ENCODE measurements at places on chromosomes 1 and 21. TPM values are rescaled to one million over a fixed set of nuclear protein-coding genes. Genes with fewer than 3 reads are reported as not detected.
A peak's percentile ranks its signal among the peaks of the same experiment; 100 is the strongest.

HMGCS2 gene
- total RNA-seq: 0.13 TPM

TMEM51 gene
- total RNA-seq: 5.0 TPM

- DNase-seq: no peak
These were observed 241.2 kb downstream of the SETD4 start for GRCh38 chr21:35819134-35819533.

COX20 gene
- total RNA-seq: 24.6 TPM

DNA sequence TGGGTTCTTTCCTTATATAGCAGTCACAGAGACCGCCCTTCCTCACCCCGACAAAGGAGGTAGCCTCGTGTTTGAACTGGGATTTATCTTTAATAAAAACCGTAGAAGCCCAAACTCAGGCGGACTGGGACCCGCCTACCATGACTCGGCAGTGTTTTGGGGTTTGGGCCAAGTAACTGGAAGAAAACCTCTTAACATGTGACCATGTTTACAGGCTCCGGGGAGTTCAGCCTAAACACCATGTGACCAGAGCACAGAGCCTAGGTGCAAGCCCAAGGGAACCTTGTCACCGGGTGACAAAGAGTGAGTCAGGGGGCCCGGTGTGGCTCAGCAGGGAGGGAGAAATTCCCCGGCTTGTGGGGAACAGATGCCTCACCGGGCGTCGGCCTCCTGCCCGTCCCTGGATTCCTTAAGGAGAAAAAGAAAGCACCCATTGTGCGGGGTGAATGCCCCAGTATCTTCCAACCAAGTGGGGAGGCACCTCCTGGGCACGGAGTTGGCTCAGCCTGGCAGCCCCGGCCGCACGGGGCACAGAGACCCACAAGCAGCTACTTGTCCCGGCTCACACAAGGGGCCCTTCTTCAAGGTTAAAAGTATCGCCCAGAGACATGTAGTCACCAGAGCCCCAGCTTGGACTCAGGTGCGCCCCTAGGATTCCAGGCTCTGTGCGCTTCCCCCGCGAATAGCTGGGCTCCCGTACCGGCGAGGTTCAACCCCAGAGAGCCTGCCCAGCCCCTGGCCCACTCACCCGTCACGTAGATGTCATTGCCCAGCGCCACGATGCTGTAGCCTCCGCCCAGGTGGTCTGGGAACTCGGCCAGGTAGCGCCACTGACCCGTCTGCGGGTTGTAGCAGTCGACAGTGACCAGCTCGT is 1.4 kb downstream of the KLHL21 start:
- DNase-seq: peak; percentile 89

GRCh38 chr1:150566589-150567340 is 12.6 kb downstream of the MCL1 start:
- DNase-seq: no peak

GRCh38 chr21:27535188-27535587 is 568.3 kb upstream of the ADAMTS5 start:
- DNase-seq: no peak

DNA sequence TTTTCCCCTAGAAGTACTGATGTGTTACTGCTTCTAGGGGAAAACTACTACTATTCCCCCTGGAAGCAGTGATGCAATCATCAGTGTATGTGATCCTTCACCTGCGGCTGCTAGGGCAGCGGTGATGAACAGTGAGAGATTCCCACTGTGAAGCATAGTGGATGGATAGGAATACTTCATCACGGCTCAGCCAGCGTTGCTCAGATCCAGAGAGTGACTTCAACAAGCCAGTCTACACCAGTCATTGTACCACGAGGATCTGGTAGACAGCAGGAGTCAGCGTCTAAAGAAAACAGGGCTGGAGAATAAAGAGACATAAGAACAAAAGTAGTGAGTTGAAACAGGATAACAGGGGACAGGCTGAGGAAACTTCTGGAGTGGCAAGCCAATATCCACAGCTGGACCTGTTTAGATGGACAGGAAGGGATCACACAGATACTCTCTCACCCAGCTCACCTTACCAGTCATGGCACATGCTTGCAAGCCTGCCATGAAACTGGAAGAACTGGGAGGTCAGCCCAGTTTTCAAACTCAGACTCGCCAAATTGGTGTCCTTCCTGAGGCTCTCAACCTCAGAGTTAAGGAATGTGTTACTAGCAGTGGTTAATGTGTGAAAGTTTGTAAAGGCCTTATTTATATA is 42.4 kb upstream of the LRRC52 start:
- peak; percentile 30 for DNase-seq

DNA sequence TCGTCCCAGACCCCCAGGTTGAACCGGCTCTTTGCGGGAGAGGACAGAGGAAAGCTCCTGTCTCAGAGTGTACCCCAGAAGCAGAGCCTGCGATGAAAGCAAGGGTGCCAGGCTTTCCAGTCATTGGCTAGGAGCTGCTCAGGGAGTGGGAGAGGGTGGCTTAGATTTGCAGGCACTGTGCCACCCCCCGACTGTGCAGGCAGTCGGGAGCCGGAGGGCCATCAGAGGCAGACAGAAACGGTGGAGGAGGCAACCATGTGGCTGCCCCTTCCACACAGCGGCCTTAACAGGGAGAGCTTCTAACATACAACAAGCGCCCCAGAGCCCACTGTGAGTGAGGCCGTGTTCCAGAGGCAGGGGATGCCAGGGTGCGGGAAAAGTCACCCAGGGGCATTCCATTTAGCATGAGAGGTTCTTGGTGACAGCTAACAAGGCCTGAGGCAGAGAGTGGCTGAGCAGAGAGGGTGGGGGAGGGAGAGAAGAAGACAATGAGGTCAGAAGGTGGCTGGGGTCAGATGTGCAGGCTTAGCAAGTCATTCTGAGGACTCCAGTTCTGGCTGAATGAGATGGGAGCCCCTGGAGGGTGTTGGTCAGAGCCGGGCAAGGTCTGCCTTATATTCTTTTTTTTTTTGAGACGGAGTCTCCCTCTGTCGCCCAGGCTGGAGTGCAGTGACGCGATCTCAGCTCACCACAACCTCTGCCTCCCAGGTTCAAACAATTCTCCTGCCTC is 9.5 kb upstream of the C1orf167 start:
- no peak for DNase-seq

FCRL1 gene
- 0.09 TPM for total RNA-seq

- peak; percentile 65 for DNase-seq
These were observed 776 bp downstream of the KDM1A start for GRCh38 chr1:23019863-23020625.

- DNase-seq: peak; percentile 60
These were observed 168.2 kb downstream of the TRABD2B start for GRCh38 chr1:47828978-47829377.

DNA sequence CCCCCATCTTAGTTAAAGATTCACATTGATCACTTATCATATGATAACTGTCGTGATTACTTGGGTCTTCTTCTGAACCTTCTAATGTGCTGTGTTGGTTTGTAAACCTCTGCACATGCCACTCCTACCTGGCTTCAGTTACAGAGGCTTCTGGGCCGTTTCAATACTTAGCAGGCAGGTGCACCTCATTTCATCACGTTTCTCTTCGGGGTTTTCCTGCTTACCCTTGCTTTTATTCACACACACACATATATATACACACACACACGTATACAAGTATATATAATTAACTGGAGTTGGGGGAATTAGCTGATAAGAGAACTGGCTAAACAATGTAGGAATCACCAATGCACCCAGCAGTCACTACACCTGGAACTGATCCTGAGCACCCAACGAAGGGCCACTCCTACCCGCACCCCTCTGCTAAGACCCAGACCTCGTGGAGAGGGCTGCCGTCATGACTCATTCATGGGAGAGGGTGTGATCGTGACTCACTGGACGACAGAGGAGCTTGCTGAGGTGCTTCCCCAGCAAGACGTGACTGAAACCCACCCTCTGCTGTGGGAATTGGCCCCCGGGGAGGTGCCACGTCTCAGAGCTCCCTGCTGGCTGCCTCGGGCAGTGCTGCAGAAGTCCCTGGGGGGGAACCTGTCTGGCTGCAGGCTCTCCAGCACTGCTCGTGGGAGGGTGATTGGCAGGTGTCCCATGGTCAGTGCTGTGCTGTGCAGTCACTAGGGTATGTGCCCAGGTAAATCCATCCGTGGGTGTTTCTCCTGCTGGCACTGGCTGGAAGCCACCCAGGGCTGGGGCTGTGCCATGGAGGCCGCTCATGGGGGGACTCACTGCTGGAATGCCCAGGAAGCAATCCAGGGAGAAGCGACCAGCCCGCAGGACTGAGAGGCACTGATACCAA is 166.6 kb downstream of the DYRK1A start:
- no peak for DNase-seq

GRCh38 chr1:80054129-80054528 is 1047.6 kb upstream of the ADGRL4 start:
- peak; percentile 21 for DNase-seq

CREB3L4 gene
- 11.7 TPM for total RNA-seq

IVL gene
- not detected for total RNA-seq

GRCh38 chr1:214466403-214467077 is 84.9 kb downstream of the PTPN14 start:
- peak; percentile 67 for DNase-seq

DNA sequence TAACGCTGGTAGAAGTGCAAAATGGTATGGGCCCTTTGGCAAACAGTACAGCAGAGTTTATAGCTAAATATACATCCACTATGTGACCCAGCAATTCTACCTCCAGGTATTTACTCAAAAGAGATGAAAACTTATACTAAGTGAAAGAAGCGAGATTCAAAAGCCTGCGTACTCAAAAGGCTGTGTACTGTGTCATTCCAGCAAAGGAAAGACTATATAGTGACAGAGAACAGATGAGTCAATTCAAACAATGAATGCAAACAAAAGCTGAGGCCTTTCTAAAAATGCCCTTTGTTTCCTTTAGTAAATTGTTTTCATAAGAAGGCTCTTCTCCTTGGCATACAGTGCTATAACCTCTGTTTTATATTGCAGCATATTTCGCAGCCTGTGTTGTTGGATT is 268.8 kb upstream of the CSF3R start:
- DNase-seq: no peak

DNA sequence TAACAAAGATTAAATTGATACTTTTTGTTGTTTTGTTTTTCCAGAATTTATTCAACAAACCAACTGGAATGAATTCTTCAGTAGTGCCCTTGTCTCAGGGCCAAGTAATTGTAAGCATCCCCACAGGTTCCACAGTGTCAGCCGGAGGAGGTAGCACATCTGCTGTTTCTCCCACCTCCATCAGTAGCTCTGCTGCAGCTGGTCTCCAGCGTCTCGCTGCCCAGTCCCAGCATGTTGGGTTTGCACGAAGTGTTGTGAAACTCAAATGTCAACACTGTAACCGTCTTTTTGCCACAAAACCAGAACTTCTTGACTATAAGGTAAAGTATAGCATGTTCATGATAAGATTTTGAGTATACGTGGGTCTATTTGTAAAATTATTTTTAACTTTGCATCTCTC is 118.5 kb downstream of the ZMYM4 start:
- no peak for DNase-seq

GJA4 gene
- total RNA-seq: 31.4 TPM

GRCh38 chr1:93813076-93813475 is 65.9 kb downstream of the DNTTIP2 start:
- no peak for DNase-seq

DNA sequence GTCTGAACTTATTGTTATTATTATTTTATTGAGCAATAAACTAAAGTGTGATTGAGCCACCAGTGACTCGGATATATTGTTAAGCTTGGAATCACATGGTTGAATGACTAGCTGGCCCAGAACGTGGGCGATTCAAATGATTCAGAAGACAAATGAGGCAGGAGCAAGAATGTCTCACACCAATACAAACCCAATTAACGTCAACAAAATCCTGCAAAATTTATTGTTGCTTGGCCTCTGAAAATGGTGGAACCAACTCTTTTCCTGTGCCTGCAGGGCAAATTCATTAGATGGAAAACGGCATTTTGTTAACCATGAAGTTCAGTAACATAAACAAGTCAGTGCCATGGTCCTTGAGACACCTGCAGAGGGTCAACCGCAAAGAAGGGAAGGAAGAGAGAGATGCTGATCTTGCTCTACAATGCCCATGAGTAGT is 482.0 kb downstream of the SETD4 start:
- DNase-seq: no peak

DNA sequence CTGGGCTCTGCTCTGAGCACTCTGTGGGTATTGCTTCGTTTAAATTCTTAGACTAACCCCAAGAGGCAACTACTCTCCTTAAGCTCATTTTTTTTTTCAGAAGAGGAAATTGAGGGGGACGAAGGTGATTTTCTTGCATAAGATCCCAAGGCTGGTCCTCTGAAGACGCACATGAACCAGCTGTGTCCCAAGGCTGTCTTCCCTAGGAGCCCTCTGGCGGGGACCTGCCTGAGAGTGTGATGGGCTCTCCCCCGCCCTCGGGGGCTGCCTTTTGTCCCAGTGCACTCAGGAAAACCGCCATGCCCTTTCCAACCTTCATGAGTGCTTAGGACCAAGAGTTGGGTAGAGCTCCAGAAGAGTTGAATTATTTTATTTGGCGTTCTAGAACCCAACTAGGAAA is 21.7 kb downstream of the UMODL1 start:
- no peak for DNase-seq

MAN1C1 gene
- total RNA-seq: 5.2 TPM

JAM2 gene
- total RNA-seq: 18.7 TPM

GRCh38 chr1:167418391-167418790 is 99.9 kb downstream of the CD247 start:
- DNase-seq: no peak

GRCh38 chr1:245493029-245493428 is 338.2 kb downstream of the KIF26B start:
- DNase-seq: no peak

DNA sequence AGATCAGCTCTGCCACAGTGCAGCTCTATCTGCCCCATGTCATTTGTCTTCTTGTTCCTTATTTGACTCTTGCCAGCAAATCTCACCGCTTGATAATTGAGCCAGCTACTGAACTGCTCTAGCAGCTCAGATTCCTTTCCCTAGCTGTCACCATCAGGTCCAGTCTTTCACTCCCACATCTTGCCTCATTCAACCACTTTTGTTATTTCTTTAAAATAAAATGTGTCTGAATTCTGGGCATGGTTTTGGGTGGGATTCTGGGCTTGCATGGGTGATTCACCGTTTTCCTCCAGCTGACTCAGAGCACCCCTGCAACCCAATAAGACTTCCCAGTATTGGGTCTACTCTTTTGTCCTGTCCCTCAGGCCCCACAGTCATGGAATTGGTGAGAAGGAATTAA is 215.7 kb downstream of the DSCAM start:
- DNase-seq: no peak

DNA sequence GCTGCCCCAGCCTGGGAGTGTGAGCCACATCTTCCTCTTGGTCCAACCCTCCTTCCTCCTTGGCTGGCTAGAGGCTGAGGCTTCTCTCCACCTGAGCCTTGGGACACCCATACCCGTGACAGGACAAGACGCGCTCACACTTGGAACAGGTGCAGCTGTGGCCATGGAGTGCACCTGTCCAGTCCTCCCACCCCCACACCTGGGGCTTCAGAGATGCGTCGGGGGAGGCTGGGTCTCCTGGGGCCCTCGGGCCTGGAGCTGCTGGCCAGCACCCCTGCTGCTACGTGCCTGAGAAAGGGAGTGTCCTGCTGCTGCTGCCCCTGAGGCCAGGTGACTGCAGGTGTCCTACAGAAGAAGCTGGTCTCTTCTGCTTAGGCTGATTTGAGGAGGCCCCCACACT is 37.0 kb upstream of the TMEM52 start:
- DNase-seq: no peak

Data from muscle of leg (tissue), 16 donors.